Cardiac muscle cell (in vitro differentiated cells and primary cell): ENCODE measurements at places on chromosomes 12 and 14. TPM values are rescaled to one million over a fixed set of nuclear protein-coding genes. Genes with fewer than 3 reads are reported as not detected.
A peak's percentile ranks its signal among the peaks of the same experiment; 100 is the strongest.

GRCh38 chr14:74702293-74702692, 10.6 kb downstream of the AREL1 start:
- DNase-seq: no peak

DNA sequence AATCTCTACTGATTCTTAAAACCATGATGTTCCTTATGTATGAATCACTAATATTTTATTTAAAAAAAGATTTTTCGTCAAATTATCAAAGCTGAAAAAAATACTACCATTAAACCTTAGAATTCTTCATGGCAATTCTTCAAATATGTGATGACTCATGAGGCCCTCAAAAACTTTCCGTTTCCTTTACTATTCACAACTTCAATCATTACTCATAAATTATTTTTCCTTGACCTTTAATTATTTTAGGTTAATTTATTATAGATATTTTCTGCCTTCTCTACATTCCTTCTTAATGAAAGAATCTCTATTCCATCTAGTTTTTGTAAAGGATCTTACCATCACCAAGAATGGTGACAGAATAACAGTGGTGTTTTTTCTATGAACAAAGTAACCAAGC, 162.1 kb upstream of the SOX5 start:
- DNase-seq: peak; percentile 49

The BHLHE41 gene
- 0.24 and 1.3 TPM in 2 replicates for total RNA-seq

GRCh38 chr12:22321638-22322037, 12.9 kb downstream of the ST8SIA1 start:
- DNase-seq: peak; percentile 17

The PRH2 gene
- total RNA-seq: not detected in 2 replicates

The HOXC12 gene
- not detected in 2 replicates for total RNA-seq

DNA sequence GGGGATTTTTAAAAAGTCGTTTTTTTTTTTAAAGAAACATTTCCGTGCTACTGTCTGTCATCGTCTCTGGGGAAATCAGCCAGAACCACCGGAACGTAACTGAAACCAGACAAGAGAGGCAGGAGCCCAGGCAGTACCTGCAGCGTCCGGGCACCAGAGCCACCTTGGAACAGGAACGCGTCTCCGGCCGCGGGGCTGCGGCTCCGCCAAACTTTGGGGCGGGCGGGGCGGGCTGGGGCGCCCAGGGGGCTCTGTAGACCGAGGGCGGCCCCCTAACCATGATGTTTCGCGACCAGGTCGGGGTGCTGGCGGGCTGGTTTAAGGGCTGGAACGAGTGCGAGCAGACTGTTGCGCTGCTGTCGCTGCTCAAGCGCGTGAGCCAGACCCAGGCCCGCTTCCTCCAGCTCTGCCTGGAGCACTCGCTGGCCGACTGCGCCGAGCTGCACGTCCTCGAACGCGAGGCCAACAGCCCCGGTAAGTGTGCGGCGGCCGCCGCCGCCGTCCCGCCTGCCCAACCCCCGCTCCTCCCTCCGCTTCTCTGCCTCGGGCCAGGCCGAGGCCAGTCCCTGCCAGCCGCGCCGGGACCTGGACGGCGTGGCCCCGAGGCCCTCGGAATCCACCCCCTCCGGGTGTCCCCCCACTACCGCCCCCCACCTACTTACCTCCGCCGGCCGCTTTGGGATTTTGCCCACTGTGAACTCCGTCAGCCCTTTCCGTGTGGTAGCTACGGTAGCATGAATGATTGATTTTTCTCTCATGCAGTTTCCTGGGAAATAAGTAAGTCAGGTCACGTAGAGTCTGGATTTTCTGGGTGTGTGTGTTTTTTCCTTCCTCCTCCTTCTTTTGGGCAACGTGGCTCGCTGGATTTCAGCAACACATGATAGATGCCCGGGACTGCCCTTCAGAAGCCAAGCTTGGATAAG, 972 bp downstream of the SAMD4A start:
- peak; percentile 71 for DNase-seq

GRCh38 chr12:20409607-20410377, 41.5 kb downstream of the PDE3A start:
- DNase-seq: no peak

DNA sequence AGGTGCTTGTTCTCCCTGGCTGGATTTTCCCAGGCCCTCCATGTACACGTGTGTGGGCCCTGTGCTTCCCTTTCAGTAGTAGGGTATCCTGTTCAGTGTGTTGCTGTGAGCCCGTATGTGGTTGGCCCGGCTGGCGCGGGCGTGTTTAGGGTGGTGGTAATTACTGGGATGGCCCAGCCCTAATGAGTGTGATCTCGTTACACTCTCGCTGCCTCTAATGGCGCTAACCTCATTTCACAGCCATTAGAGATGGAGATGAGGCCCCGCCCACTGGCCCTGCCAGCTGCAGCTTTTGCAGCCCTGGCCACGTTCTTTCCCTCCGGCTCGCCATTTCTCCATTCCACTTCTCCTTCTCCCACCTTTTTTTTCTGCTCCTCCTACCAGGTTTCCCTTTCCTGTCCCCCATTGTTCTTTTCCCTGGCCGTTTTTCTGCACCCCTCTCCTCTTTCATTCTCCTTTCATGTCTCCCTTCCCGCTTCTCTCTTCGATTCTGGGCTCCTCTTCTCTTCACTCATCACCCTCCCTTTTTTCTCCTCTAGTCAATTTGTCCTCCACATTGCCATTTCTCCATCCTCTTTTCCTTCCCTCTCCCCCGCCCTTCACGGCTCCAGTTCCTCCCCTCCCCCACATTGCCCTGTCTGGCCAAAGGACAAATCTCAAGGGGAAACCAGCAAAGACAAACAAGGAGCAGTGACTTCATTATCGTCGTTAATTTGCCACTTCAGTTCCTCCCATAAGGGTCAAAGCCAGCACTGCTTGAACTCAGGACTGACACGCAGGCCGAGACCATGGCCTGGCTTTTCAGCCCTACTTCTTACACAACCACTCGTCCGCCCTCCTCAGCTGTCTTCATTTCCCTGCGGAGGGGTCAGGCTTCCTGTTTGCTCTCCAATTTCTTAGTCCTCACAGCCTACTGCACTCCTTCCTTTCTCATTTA, 6.8 kb downstream of the ZFHX2 start:
- peak; percentile 38 for DNase-seq
